HS-27A (cell line): ENCODE measurements at places on chromosomes 1 and 21.

- no peak for DNase-seq
Observed at GRCh38 chr21:22352088-22352487, 1353.9 kb downstream of the NCAM2 start.

- DNase-seq: no peak
Observed at GRCh38 chr1:53110370-53111072, 31.9 kb downstream of the SLC1A7 start.

GRCh38 chr1:61186753-61187152 is 104.4 kb downstream of the NFIA start:
- no peak for DNase-seq

GRCh38 chr1:198387587-198387986 is 152.9 kb downstream of the ATP6V1G3 start:
- peak; percentile 15 for DNase-seq

GRCh38 chr1:232473324-232473723 is 156.6 kb downstream of the SIPA1L2 start:
- peak; percentile 1 for DNase-seq

DNA sequence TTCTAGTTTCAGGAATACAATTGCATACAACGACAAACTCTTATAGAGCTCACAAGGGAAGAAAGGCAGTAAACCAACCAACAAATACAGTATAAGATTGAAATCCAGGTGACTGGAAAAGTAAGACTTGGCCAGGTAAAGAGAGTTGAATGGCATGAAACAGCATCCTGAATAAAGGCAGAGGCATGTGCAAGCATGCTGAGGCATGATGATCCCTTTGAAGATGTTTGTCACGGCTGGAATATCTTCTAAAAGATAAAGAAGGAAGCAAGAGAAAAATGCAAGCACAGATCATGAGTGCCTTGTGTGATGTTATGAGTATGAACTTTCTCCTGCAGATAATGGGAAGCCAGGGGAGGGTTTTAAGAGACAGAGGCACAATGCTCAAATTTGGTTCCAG is 83.3 kb upstream of the SPATA6 start:
- no peak for DNase-seq

DNA sequence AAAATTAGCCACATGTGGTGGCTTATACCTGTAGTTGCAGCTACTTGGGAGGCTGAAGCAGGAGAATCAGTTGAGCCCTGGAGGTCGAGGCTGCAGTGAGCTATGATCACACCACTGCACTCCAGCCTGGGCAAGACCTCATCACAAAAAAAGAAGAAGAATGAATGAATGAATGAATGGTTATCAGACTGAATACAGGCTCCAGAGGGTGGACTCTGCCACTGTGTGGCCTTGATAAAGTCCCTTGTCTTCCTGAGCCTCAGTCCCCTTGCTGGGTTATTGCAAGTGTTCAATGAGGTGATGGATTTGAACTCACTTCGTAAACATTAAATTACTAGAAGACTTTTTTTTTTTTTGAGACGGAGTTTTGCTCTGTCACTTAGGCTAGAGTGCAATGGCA is 24.7 kb downstream of the SHISAL2A start:
- no peak for DNase-seq

- no peak for DNase-seq
Observed at GRCh38 chr1:207619871-207620542, 24.9 kb upstream of the CR1L start.

GRCh38 chr1:24102961-24103360 is 9.0 kb downstream of the MYOM3 start:
- no peak for DNase-seq

- DNase-seq: no peak
Observed at GRCh38 chr1:57124768-57125446, 159.1 kb upstream of the C8B start.

- DNase-seq: no peak
Observed at GRCh38 chr1:111734856-111735255, 4.3 kb downstream of the INKA2 start.

DNA sequence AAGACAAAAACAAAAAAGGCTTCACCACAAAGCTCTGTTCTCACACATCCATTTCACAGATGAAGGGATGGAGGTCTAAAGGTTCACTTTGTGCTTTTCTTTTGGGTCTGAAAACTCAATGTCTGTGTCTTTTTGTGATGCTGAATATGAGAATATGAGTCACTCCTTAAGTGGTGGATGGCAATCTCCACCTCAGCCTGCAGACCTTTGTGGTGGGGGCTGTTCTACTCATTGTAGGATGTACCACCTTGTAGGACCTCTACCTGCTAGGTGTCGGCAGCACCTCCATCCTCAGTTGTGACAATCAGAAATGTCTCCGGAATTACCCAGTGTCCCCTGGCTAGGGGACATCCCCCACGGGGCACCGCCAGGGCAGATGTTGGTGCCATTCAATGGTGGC is 42.8 kb downstream of the UBASH3A start:
- no peak for DNase-seq

DNA sequence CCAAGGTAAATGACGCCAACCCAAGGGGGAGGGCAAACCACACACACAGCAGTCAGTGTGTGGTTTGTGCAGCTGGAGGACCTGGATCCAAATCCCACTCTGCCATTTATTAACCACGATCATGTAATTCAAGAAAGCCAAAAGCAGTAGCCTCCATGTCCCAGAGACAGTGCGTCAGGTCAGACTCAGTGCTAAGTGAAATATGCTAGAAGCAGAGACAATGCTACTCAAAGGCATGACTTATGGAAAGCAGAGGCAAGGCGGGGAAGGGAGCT is 13.6 kb downstream of the TTC39A start:
- DNase-seq: no peak

DNA sequence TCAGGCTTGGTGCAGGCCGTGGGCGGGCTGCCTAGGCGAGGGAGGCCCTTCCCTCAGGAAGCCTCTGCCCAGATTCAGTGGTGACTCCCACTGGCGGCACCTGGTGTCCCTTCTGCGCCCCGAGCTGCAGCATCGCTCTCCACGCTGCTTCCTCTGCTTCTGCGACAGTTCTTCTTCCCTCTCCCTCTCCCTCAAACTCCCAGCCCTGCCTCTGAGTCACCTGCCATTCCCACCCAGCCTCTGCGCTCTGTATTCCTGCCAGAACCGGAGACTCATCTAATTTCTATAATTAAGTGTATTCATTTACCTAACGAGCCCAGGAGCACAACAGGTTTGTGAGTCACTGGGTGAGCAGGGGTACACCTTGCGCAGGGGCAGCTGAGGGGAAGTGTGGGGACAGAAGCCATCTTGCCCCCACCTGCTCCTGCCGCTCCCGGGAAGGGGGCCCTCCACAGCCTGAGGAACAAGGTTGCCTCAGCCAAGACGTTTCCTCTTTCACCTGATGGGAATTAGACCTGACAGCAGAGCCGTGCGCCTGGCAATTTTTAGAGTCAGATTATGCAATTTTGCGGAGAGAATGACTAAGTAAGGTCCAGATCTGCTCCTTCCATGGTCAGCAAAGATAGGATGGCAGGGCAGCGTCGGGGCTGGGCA is 19.4 kb downstream of the KCNC4 start:
- DNase-seq: no peak

DNA sequence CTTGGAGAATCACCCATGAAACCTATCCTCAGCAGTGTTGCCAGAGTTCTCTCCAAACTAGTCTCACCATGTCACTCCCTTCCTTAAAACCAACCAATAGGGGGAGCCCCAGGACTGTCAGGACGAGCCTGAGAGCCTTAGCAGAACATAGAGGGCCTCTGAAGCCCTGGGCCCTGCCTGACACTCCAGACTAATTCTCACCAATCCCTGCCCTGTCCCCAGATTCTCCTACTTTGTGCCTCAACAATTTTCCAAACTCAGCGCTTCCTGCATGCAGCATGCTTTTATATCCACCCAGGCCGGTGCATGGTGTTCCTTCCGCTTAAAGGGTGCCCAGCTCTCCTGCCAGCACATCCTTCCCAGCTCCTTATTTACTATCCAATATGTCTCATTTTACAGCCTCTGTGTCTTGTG is 42.7 kb downstream of the HSD3B1 start:
- peak; percentile 58 for DNase-seq

- DNase-seq: peak; percentile 76
Observed at GRCh38 chr1:98104289-98104688, 183.5 kb upstream of the DPYD start.

DNA sequence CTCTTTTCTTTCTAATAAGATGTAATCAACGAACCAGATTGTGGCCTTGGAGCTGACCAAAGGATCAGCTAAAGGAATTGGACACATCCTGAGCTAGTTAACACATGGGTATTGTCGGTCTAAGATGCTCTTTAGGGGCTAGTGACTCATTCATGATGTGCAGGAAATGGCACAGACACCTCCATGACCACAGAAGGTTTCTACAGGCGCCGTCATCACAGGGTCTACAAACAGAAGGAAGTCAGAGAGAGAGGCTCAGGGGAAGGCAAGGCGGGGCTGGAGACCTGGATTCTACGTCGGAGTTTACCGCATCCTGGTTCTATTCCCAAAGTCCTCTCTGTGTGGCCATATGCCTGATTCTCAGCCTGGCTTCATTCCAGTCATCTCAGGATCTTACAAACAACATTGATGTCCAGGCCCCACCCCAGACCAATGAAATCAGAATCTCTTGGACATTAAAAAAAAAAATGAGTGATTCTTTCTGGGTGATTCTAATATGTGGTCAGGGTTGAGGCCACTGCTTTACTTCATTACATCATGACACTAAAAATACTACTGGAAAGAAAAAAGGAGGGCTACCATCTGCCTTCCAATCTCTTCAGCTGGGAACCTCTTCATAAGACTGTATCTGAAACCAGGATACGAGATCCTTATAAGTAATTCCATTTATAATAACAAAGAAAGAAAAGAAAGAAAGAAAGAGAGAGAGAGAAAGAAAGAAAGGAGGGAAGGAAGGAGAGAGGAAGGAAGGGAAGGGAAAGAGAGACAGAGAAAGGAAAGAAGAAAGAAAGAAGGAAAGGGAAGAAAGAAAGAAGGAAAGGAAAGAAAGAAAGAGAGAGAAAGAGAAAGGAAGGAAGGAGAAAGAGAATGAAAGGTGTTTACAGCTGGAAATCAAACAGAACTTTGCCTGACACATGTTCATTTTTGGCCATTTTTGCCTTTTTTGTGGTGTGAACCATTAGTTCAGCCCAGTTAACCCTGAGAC is 11.6 kb upstream of the KCNJ15 start:
- peak; percentile 93 for DNase-seq

GRCh38 chr1:110011527-110012041 is 22.8 kb upstream of the STRIP1 start:
- peak; percentile 23 for DNase-seq

GRCh38 chr1:210159211-210159610 is 73.4 kb upstream of the SERTAD4 start:
- no peak for DNase-seq

- no peak for DNase-seq
Observed at GRCh38 chr1:181486098-181486420, 2.7 kb downstream of the CACNA1E start.

GRCh38 chr1:201447903-201448871 is 20.8 kb downstream of the PHLDA3 start:
- DNase-seq: no peak
